ENCODE measurements at places on chromosomes 16 and 17.

GRCh38 chr17:37025238-37025637, 76.5 kb downstream of the AATF start:
- DNase-seq = no peak

GRCh38 chr17:274902-275301, 77.7 kb downstream of the RPH3AL start:
- no peak for DNase-seq

DNA sequence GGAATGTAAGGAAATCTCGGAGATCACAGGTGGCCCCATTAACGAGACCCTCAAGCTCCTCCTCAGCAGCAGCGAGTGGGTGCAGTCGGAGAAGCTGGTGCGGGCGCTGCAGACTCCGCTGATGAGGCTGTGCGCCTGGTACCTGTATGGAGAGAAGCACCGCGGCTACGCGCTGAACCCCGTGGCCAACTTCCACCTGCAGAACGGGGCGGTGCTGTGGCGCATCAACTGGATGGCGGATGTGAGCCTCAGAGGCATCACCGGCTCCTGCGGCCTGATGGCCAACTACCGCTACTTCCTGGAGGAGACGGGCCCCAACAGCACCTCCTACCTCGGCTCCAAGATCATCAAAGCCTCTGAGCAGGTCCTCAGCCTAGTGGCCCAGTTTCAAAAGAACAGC, 16.2 kb downstream of the MLYCD start:
- DNase-seq = no peak

DNA sequence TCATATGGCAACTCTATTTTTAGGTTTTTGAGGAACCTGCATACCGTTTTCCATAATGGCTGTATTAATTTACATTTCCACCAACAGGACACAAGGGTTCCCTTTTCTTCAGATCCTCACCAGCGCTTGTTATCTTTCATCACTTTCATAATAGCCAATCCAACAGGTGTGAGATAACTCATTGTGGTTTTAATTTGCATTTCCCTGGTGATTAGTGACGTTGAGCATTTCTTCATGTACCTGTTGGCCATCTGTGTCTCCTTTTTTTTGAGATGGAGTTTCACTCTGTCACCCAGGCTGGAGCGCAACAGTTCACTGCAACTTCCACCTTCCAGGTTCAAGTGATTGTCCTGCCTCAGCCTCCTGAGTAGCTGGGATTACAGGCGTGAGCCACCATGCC, 36.2 kb upstream of the ABCC3 start:
- no peak for DNase-seq

- DNase-seq = no peak
Observed at GRCh38 chr16:49340466-49340865, 33.1 kb upstream of the C16orf78 start.

GRCh38 chr16:70663524-70664324, 17.4 kb downstream of the IL34 start:
- DNase-seq = no peak

DNA sequence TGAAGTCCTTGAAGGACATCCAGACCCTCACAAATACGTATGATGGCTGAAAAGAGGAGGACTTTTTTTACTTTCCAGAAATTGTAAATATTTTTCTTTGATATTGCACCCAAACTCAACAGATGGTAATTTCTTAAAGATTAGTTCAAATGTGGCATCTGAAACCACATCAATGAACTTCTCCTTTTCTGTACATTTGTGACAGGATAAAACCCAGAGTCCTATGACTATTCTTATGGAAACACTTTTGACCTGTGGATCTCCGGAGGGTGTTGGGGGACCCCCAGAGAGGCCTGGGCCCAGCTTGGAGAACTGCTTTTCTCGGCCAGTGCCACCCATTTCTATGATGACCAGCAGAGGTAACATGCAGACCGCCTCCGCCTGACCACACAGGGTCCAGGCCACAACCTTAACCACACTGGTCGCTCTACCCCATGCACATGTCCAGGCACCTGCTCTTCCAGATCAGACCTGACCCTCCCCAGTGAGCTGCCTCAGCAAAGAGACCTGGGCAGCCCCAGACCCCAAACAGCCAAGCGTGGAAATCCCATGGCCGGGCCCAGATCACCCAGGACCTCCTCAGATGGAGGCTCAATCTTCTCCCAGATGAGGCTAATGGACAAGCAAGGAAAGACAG, 22.7 kb downstream of the RPH3AL start:
- no peak for DNase-seq

DNA sequence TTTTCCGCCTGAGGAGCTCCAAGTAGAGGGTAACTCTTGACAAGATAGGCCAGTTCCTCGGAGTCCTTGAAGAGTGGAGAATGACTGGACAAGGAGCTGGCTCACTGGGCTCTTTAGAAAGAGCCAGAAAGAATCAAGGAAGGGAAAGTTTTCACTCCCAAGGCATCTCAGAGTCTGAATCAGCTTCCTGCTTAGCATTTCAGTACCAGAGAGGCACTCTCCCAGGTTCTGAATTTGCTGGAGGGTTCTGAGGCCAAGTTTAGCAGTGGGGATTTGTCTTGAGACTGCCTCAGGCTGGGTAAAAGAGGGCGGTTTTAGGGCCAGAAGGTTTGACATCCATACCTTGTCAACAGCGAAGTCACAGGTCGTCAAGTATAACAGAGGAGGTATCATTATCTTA, 25.5 kb downstream of the GP2 start:
- DNase-seq = no peak

DNA sequence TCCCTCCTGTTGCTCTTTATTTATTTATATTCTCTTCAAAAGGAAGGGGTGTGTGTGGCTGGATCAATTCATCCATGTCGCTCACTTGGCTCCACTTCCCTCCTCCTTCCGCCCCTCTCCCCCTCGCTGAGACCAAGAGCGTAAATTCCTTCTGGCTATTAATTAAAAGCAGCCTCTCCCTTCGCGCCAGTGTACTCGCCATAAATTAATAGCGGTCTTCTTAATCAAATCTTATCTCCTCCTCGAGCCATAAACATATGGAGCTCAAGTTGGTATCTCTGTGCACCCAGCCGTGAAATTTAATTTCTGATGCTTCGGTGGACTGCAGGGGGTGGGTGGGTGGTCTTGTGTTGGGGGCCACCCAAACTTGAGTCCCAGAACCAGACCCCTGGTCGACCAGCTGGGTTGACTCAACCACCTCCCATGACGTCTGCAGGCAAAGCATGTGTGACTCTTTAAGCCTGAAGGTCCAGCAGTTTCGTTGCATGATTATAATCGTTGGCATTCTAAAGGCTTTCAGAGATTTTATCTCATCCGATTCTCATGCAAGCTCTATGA, 57.9 kb downstream of the SDK2 start:
- no peak for DNase-seq

- DNase-seq = no peak
Observed at GRCh38 chr17:79515646-79516571, 94.9 kb downstream of the RBFOX3 start.

DNA sequence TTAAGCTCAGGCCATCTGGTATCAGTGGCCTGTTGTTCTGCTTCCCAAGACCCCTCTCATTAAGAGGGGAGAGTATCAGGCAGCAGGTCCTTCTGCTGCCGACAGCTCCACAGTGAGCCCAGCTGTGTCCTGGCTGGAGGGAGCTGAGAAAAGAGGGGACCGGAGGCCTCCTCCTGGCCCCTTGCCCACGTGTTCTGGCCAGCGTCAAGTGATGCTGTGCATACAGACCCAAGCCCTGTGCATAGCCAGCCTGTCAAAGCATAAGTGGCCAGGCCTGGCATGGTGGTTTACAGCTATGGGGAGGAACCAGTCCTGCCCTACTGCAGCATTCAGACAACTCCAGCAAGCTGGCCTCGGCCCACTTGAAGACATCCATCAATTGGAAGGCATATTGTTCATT, 48.0 kb downstream of the ABCC6 start:
- no peak for DNase-seq

DNA sequence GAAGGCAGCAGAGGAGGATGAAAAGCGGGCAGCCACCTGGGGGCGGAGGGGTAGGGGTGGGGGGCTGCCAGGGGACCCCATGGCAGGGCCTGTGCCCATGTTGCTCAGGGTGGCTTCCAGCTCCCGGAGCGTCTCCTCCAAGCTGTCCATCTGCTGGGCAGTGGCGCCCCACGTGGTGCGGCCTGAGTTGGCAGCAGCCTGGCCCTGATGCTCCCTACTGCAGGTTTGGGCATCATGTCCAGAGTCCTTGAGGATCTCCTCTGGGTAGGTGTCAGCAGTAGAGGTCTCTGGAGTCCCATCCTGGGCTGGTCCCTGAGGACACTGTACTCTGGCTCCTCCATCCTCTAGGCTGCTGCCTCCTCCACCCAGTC, 60.9 kb downstream of the SRCIN1 start:
- no peak for DNase-seq

DNA sequence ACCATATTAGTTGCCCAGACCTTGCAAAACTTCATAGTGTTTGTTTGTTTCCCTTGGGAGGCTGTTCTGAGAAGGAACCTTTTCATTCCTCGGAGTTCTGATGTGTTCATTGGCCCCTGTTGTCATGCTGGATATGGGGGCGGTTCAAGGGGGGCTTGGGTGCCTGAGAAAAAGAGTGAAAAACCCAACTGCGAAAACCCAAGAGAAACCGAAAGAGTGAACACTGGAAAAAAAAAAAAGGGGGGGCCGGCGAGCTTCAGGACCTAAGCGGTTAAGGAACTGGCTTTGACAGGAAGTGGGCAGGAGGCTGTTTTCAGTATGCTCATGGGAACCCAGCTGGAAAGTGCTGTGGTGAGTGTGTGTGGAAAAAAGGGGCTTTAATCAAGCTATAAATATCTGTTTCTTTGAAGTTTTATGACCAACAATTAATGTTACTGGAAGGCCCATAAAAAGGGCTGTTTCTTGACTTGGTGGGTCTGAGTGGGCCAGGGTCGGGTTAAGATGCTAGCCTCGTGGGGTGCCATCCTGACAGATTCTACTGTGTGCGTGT, 510.7 kb downstream of the MAF start:
- no peak for DNase-seq
